ENCODE measurements at places on chromosomes 13 and 19.

- no peak for DNase-seq
Observed at GRCh38 chr13:94419925-94420305, 59.6 kb downstream of the DCT start.

GRCh38 chr13:98365302-98365701 is 188.2 kb upstream of the RNF113B start:
- DNase-seq: no peak

GRCh38 chr19:19540064-19540714 is 2.1 kb downstream of the CILP2 start:
- DNase-seq: peak; percentile 60

DNA sequence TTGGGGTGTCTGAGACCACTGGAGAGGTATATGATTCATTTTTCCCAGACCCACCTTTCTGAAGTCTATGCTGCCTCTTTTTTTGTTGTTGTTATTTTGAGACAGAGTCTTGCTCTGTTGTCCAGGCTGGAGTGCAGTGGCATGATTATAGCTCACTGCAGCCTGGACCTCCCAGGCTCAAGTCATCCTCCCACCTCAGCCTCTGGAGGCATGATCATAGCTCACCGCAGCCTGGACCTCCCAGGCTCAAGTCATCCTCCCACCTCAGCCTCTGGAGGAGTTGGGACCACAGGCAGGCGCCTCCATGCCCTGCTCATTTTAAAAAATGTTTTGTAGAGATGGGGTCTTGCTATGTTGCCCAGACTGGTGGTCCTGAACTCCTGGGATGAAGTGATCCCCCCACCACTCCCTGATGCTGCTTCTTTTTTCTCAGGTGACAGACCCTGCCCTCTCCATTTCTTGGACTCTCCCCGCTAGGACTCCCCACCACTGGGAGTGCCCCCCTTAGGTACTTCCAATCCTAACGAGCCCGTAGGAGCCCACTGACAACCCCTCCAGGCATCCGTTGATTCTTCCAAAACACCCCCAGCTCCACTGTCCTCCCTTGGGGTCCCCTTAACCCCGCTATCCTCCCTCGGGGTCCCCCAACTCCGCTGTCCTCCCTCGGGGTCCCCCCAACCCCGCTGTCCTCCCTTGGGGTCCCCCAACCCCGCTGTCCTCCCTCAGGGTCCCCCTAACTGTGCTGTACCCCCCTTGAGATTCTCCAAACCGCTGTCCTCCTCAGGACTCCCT is 45.4 kb downstream of the ARHGEF18 start:
- DNase-seq: no peak

GRCh38 chr13:62280590-62280989 is 864.9 kb upstream of the PCDH20 start:
- no peak for DNase-seq

DNA sequence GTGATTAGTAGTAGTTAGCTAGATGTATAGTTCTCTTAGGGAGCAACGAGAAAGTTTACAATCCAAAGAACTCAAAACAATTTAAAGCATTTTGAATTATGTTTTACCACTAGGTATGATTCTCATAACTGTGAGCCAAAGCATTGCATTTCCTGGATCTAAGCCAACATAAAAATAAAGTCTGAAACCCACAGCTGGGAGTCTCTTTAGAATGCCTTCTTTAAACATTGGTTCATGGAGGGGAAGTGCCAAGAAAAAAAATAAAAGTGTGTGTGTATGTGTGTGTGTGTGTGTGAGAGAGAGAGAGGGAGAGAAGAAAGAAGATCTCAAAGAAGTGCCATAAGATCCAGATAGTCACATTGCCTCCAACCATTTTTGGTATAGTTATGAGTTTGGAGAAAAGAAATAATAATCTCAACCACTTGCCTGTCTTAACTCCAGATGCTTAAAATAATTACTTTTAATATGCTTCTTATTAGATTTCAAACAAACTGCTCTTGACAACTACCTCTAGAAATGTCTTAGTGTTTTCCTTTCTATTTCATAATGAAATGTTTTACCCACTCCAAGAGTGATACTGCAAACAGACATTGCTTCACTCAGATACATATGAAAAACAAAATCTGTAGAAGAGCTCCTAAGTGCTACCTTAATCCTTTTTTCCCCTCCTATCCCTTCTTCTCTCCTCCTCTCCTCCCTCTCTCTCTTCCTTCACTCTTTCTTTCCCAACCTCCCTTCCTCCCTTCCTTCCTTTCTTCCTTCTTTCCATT is 554.1 kb downstream of the KCTD12 start:
- DNase-seq: no peak

- DNase-seq: peak; percentile 81
Observed at GRCh38 chr19:35135389-35135909, 590 bp upstream of the LGI4 start.

DNA sequence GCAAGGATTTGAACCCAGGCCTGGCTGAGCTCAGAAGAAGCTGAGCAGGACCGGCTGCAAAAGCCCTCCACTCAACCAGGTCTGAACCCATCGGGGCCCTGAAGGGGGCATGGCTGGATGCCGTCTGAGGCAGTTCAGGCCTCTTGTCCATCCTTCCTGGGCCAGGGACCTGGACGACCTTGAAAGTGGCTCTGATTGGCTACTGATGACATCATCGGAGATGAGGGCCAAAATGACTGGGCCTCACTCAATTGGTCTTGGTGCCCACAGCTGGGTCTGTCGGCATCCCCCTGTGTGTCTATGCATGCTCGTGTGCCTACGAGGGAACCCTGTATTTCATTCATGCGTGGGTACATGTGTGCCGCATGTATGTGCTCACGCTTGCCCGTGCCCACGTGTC is 71.8 kb downstream of the PTPRS start:
- DNase-seq: no peak

DNA sequence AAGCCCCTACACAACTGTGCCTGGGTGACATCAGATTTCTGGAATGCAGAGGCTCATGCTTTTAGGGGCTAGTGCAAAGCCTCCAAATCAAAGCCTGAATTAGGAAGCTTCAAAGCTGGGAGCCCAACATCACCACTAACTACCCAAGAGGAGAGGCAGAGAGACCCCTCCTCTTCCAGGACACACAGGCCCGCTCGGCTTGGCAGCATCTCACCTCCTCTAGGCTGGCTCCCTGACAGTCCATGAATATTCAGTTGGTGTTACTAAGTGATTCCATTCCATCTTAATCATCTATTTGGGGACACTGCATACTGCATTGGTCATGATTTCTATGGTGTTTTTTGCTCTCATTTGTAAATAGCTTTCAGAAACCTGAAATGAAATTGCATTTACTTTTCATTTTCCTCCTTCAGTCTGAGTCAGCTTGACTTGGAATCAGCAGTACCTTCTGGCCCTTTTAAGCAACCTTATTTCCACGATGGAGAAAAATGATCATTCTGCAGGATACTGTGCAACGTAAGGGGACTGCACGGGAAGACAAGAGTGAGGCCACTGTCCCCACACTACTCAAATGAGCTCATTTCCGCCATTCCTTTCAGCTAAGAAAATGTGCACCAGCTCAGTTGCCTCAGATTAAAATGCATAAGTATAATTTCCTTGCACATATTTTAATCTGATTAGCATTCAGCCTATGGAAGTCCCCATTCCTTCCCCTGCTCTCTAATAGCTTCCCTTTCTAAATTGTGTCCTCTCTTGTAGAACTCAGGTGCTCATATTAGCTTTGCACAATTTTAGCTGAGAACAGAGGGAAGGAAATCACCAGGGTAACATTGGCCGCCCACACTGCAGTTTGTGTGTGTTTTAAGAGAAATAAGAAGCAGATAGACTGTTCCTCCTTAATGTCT is 219.9 kb downstream of the RFC3 start:
- DNase-seq: no peak

DNA sequence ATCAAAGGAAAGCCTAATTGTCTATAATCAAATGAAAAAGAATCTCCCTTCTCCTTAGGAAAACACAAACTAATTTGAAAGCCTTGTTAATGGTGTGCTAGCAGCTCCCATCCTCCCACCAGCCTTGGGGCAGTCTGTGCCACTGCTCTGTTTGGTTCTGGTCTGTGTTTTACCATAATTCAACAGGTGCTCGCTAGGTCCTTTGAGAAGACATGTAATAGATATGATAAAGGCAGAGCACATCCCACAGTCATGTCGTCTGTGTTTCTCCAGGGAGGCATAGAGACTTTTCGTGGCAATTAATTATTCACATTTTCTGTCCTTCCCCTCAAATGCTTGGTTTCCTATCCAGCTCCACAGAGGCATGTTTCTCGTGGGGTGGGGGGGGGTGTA is 23.8 kb downstream of the FAM124A start:
- no peak for DNase-seq

- no peak for DNase-seq
Observed at GRCh38 chr13:28611654-28612131, 47.2 kb upstream of the POMP start.

DNA sequence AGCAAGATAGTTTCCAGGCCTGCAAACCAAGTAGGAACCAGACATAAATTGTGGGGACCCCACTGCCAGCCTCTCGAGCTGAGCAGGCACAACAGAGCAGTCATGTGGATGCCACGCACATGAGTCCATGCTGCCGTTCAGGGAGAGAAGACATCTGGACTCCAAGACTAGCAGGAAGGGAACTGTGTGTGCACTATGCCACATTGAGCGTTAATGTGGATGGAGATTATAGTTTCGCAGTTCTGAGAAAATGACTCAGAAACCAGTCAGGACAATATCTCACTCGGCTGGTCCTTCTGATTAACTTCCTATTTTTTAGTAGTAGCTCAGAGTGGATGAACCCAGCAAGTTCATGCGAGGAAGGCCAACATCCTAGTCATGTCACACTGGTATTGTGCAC is 124.9 kb downstream of the CRYL1 start:
- DNase-seq: no peak

DNA sequence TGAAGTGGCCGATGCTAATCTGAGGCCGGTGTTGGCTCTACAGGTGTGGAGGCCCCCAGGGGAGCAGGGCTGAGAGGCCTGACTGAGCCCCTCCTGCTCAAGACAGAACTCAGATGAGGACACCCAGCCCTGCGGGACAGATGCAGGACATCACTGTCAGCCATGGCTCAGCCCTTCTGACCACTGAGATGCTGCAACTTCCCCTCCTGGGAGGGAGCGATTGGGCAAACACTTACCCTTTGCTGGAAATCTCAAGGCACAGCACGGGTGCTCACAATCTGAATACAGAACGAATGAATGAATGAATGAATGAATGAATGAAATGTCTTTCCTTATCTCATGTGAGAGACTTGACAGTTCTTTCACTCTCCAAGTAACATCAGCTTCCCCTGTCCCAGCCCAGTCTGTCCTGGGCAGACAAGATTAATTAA is 3.5 kb upstream of the SIGLEC7 start:
- DNase-seq: no peak

- DNase-seq: no peak
Observed at GRCh38 chr13:36875961-36876360, 44.1 kb downstream of the SMAD9 start.

DNA sequence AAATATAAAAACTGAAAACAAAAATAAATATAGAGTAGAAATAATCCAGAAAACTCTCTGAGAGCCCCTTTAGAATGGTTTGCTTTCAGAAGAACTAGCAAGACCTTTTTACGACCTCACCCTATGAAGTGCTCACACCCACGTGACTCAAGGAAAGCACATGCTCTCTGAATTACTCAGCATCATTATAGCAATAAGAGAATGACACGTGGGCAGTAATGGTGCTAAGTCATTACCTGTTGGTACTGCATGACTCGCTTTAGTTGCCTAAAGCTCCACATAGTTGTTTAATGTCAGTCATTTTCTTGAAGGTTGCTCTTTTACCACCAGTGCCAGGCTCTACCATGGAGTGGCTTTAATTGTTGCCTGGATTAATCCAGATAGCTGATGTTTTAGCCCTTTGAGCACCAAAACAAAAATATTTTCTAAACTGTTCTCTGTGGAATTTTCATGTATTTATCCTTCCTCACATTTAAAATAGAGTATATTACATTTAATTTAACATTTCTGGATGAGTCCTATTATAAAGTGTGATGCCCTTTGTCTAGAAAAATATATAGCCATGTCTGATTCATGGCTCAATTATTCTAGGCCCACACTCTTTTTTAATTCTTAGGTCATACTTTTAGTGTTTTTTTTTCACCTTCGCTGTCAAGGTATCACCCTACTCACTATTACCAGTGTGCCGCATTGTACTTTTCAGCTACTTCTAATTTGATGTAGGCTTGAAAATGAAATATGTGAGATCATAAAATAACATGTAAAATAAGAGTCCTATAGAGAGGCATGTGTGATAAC is 56.8 kb downstream of the THSD1 start:
- no peak for DNase-seq

DNA sequence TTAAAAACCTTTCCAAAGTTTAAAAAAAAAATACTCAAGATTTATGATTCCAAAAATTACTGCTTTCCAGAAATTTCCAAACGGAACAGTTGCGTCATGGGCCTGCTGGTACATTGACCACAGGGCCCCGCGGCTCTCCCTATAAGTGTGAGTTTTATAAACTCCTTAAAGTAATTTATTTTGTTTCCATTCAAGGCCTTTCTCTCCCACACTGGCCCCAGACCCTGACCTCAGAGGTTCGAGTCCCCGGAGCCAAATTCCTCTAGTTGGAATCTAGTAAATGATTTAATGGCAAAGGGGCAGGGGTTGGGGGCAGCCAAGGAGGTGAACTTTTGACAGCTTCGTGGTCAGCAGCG is 97.5 kb downstream of the INSR start:
- no peak for DNase-seq

DNA sequence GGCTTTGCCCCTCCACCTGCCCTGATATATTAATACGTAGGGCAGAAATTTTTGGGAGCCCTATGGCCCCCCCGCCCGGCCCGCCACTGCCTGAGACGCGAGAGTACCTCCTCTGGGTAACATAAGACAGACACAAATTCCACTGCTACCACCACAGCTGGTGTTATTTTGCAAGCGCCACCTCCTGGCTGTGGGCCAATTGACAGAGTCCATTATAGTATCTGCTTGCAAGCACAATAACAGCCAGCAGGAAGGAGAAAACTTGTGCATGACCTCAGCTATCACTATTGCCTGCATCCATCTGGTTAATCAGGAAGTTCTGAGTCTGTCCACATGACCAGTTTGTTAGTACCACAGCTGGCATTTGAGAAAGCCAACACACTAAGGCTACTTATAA is 25.3 kb upstream of the OR10H2 start:
- no peak for DNase-seq

DNA sequence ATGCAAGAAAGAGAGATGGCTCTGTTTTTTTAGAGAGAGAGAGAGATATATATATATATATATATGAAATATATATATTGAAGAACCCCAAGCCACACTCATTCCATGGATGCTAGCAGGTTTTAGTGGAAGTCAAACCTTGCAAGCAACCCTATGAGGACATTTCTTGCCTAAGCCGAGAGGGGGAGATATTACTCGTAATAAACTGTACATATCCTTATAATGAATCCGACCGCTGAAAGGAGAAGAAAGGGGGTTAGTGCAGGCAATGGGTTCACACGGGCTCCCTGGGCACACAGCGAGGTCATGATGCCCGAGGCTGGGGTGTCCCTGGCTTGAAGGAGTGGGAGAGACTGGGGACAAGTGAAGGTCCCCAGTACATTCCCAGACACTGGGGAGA is 78.3 kb downstream of the IER2 start:
- no peak for DNase-seq

DNA sequence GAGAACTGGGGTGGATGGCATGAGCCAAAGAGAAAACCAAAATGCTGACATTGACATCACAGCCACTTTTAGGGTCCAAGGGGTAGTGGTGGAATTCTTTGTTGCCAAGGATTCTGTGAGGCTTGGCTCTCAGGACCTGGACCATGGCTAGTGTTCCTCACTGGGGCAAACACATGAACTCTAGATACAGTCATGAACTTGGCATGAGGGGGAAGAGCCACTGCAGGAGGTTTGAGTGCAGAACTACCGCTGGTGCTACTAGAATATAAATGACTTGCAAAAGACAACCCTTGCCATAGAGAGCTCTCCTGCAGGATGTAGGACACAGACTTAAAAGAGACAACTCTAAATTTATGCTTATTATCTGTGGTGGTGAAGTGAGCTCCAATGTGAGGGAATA is 29.8 kb upstream of the FRY start:
- DNase-seq: no peak

Measured in activated CD4-positive, CD25-positive, alpha-beta regulatory T cell treated with anti-CD3 and anti-CD28 coated beads, Interleukin-2, amount 50 U/mL, for 72 hours (primary cell).